H9 (cell line): ENCODE measurements at places on chromosomes 12 and 14.
A peak's percentile ranks its signal among the peaks of the same experiment; 100 is the strongest.

- no peak for DNase-seq
Observed at GRCh38 chr12:77814386-77814785, 16.3 kb upstream of the NAV3 start.

- no peak for DNase-seq
Observed at GRCh38 chr12:94603434-94604365, 46.7 kb downstream of the TMCC3 start.

DNA sequence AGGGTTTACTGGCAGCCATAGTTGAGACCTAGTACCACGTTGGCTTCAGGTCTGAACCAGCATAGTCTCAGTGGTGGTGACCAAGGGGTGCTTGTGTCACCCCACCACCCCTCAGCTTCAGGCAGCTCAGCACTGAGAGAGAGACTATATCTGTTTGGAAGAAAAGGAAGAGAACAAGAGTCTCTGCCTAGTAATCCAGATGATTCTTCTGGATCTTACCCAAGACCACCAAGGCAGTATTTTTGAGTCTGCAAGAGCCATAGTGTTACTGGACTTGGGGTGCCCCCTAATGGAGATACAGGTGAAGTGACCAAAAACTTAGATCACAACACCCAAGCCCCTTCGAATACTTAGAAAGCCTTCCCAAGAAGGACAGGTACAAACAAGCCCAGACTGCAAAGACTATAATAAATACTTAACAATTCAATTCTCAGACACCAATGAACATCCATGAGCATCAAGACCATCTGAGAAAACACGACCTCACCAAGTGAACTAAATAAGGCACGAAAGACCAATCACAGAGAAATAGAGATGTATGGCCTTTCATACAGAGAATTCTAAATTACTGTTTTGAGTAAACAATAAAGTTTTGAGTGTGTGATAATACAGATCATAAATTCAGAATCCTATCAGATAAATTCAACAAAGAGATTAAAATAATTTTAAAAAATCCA lies 107.0 kb downstream of the HELB start:
- DNase-seq: peak; percentile 70

DNA sequence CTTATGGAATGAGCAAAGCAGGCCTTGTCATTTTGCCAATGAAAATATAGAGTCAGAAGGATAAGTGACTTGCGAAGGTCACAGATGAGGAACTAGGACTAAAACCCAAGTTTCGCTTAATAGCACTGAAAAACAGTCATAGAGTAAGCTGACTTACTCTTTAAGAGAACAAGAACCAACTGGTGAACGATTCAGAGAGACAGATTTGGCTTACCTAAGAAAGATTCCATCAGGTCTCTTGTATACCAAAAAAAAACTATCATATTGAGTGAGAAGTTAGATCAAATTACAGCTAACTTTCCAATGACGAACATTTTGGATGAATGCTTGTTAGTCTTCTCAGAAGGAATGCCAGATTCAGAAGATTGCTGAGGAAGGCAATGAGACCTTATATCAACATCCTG lies 74.2 kb downstream of the ZFC3H1 start:
- DNase-seq: no peak

GRCh38 chr14:80419345-80419744 lies 208.0 kb upstream of the DIO2 start:
- no peak for DNase-seq

GRCh38 chr14:94564381-94564780 lies 3.1 kb downstream of the SERPINA4 start:
- no peak for DNase-seq

DNA sequence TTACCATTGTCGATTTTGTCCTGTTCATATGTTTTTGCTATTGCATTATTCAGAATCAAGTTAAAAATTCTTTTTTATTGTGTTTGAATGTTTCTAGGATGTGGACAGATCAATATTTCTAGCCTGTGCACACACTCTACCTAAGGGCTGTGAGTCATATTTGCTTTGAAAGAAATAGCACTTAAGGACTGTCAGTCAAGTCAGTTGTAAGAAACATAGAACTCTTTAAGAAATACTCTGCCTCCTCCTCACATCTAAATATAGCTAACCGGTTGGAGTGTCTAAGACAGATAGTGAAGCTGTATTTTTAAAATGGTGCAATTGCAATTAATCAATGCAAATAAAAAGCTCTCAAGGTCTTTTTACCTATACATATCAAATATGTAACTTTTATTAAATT lies 17.9 kb upstream of the MGST1 start:
- DNase-seq: no peak

- no peak for DNase-seq
Observed at GRCh38 chr12:46803517-46803916, 22.3 kb downstream of the SLC38A4 start.

- peak; percentile 55 for DNase-seq
Observed at GRCh38 chr12:89040146-89040964, 311.9 kb downstream of the DUSP6 start.

DNA sequence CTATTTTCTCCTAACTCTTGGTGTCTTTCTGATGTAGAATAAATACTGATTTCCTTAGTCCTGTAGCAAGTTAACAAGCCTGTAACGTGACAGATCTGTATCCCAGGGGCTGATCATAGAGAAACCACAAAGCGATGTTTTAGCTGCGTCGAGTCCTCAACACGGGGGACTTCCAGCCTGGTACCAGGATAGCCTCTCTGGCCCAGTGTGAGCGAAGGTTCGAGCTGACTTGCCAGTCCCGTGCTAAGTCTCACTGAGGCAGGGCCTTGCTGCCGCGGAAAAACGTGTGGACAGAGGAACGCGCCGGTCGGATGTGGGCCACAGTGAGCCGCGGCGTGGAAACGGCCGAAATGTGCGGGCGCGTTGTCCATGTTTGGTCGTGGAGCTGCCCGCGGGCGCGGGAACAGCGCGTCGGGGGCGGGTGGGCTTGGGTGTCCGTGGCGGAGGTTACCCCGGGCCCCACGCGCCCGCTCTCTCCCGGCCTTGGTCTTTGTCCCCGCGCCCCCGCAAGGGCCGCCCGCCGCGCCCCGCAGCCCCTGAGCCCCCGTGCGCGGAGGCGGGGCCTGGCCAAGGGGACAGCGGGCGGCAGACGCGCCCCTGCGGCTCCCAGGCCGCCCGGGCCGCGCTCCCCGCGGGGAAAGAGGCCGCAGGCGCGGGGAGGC lies 531 bp upstream of the EML1 start:
- no peak for DNase-seq

DNA sequence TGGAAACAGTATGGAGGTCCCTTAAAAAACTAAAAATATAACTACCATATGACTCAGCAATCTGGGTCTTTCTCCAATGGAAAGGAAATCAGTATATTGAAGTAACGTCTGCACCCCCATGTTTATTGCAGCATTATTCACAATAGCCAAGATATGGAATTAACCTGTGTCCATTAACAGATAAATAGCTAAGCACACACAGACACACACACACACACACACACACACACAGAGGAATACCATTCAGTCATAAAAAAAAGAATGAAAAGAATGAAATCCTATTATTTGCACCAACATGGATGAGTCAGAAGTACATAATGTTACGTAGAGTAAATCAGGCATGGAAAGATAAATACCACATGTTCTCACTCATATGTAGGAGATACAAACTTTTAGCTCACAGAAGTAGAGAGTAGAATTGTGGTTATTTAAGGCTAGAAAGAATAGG lies 4.7 kb downstream of the KLRK1 start:
- no peak for DNase-seq

DNA sequence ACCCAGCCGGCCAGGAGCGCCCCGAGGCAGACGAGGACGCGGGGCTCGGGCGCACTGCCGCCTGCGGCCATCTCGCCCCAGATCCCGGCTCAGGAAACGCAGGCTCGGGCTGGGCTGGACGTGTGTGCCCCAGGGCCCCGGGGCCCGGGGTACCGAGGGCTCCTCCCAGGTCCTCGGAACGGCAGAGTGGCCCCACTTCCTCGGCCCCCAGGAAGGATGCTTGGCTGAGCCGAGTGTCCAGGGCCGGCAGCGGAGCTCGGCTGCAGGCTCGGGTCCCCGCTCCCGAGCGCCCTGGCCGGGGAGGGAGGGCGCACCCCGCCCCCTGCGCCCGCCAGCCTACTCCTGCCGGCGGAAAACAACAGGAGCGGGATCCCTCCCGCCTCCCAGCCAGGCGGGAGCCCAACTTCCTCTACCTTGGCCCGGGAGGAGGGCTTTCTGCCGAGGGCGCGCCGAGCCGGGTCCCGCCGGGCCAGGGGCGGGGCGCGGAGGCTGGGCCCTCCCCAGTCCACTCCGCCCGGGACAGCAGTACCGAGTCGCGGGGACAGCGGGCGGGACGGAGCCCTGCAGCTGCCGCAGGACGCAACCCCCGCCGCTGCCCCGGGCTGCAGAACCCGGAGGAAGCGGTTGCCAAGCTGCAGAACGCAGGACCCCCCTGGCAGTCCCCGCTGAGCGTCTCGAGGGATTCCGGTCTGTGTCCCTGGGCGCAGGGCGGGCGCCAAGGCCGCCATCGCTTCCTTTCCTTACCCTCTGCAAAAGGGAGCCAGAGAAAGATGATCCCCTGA lies at the start of gene VSIG10:
VSIG10 (minus strand) TSS at position 411 of the 782 bp plus-strand sequence; CDS start at position 71, 340 bp downstream.
- DNase-seq: peak; percentile 79

DNA sequence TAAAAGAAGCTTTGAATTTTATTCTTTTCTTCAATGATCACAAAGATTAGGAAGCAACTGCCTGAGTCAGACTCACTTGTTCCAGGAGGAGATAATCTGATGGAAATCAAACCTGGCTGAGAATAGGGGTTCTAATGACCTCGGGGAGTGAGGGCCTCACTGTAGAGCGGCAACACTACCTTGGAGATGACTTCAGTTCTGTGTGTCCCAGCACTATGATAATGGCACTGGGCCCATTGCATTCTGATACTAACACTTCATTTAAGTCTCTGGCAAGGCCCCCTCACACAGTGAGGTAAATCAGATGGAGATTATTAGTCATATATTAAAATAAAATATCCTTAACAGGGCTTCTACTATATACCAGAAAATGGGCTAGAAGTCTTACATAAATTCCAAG lies 233.3 kb upstream of the EGLN3 start:
- no peak for DNase-seq

DNA sequence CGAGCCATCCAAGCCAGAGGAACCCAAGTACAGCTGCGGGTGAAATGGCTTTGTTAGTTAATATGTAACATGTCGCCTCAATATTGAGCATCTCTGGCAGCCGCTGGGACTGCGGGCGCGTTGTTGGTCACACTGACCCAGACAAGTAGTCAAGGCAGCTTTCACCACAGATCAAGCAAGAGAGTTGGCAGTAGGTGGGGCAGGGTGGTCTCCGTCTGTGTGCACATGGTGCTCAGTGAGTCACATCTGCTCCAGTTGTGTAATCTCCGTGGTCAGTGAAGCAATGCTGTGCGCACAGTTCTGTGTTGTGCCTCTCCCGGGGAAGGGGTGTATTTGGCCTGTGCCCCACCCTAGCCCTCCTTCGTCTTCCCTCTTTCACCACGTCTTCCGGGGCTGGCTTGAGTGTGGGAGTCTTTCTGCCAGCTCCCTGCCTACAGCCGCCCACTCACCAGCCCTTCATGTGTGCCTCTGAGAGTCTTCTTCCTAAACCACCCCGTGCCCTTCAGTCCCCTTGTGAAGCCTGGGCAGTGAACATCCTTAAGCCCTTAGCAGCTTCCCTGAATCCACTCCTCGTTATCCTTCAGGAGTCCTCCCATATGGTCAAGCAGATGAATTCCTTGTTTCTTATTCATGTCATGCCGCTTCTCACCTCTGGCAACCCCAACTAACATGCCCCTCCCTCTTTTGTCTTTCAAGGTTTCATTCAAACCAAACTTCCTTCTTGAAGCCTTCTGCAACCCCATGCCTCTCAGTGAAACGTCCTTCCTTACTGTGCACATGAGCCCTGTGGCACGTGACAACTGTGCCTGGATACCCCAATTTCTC lies 242.1 kb downstream of the CACNA1C start:
- peak; percentile 23 for DNase-seq

DNA sequence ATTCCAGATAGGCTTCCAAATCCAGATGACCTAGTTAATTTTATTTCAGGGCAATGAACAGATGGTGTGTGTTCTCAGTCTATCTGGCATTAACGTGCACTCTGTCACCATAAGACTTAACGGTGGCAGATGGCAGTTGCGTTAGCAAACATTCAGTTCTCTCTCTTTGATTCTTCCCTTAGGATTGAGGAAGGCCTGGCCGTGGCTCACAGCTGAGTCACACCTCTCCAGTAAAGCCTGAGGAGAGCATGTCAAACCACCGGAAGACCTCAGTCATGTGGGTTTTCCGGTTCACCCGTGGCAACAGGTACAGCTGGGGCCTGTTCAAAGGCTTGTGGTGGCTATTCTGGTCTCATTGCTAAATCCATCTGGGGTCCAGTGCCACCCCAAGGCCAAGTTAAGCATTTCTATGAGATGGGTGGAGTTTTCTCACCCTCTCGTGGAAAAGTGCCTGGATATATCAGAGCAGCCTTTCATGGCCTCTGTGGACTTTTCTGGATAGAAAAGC lies 545.1 kb upstream of the ATP2B1 start:
- DNase-seq: peak; percentile 43

- no peak for DNase-seq
Observed at GRCh38 chr12:30268041-30268440, 427.6 kb downstream of the IPO8 start.

- DNase-seq: no peak
Observed at GRCh38 chr12:122934722-122935121, 31.5 kb downstream of the ABCB9 start.

GRCh38 chr12:51954561-51955361 lies 3.3 kb downstream of the ACVR1B start:
- no peak for DNase-seq

- DNase-seq: no peak
Observed at GRCh38 chr14:100682749-100683148, 43.9 kb upstream of the DLK1 start.
